CD4-positive, alpha-beta T cell treated with Interleukin-4 for 1 hour (primary cell): ENCODE measurements at places on chromosomes 2 and 18.
A peak's percentile ranks its signal among the peaks of the same experiment; 100 is the strongest.

DNA sequence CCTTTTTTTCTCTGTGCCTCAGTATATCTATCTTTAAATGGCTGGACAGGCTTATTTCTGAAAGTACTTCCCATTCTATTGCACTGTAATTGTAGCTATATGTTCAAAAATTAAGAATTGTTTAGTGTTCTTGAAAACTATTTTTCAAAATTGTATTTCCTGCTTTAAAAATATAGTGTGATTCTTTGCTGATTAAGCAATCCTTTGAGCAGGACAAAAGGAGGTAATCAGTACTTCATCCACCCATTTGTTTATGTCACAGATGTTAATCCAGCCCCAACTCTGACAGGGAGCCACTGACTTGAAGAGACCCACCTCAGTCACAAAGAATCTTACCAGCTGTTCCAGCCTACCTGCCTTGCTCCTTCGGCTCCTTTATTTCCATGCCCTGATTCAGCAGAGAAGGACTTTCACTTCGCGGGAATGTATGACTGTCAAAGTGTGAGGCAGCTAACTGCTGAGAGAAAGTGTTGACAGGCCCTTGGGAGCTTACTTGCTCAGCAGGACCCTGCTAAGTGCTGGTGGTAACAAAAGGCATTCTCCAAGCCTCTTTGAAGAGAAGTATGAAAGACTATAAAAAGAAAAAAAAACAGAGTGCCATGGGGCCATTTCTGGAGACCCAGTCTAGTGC lies 393.3 kb upstream of the CYRIA start:
- DNase-seq: no peak

DNA sequence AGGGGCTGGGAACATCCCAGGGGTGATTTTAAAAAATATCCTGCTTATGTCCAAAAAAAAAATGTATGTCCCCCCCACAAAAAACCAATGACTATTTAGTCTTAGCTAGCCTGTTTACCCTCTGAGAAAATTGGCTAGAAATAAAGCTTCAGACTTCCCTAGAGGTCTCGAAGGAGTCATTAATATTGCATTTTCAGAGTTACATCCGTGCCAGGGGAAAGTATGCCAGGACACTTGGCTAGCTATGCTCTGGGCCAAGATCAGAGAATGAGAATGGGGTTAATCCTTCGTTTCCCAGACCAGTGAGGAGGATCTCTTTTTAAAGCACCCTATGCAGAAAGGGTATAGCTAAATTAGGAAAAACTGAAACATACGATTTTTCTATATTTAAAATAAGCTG lies 183.6 kb downstream of the MC4R start:
- DNase-seq: no peak

DNA sequence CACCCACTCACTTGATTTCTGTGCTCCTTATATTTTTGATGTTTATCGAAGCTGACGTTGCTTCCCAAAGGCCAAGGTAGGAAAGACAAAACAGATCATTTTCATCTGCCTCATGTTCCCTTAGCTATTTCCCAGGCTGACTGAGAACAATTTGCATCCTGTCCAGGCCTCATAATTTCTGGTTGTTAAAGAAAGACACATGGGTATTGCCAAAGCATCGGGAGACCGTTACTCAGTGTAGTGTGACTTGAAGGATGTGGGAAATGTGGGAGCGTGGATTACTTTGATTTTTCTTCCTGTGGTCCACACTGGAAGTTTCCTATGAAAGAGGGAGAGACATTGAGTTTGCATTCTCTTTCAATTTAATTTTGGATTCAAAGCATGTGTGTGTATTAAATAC lies 204.6 kb downstream of the TRIB2 start:
- no peak for DNase-seq

- no peak for DNase-seq
Measured at GRCh38 chr2:28654663-28655320, 96.8 kb upstream of the PPP1CB start.

DNA sequence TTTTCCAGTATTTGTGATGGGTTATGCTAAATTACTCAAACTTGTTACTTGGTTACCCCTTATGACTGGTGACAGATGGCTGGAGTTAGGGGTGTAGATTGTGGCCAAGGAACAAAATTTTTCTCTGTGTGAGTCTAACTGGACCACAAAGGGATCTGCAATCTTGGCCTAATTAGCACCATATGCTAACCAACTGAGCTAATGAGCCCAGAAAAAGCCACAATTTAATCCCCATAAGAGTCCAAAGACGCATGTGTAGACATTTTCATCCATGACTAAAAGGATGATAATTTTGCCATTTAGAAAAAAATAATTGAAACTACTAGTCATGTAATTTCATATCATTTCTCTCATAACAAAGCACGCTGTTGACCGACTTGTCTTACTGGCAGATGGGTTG lies 151.2 kb downstream of the ABCA12 start:
- no peak for DNase-seq

DNA sequence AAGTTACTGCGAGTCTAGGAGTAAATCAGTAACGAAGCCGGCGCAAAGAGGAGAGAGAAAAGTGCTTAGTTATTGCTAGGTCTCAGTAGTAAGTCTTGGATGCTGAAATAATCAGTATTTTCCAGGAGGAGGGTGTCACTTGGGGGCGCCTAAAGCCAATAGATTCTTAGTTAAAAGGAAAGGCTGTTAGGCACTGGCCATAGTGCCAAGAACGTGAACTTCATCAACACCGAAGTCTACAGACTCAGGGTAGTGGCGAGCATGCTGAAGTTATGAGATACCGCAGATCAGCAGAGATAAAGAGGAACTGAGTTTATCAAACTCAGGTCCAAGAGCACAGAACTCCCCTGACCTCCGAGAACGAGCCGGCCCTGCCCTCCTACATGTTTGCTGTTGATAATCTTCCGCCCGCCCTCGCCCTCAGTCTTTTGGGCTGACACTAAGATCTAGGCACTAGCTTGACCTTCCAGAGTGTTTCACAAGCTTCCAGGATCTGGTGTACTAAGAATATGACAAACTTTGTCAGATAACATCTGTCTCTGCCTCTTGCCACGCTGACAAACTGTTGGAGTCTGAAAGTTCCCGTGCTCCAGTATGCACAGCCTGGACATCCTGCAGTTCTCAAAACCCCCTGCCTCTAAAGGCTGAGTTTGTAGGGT lies 49.2 kb downstream of the CYB5A start:
- DNase-seq: no peak

DNA sequence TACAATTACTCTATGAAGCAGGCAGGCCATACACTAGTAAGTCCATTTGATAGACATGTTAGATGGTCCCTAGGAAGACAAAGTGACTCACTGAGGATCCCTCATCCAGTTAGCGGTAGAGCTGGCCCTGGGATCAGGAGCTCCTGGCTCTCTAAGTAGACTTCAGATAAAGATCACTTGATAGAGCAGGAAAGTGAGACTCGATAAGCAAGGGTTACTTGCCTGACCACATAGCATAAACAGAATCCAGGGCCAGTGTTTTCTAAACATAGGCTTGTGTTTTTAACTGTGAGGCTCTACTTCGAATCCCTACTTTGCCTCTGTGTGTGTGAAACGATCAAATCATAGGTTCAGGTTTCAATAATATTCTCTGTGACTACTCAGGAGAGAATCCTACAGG lies 355.2 kb upstream of the TRIB2 start:
- DNase-seq: no peak

DNA sequence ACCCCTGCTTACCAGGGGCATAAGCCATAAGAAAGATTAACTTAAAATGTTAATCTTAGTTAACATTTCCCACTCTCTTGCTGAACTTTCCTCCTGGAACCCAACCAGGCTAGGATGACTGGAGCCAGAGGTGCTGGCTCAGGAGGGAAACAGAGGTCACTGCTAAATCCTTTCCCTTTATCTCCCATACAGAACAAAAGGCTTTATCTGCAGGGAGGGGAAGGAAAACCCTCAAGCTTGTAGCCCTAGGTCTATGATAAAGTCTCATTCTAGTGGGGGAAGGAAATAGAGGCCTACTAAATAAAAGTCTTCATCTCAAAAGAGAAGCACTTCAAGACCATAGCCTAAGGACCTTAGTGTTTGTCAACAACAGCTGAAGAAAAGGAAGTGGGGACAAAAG lies 18.6 kb downstream of the HIBCH start:
- no peak for DNase-seq

DNA sequence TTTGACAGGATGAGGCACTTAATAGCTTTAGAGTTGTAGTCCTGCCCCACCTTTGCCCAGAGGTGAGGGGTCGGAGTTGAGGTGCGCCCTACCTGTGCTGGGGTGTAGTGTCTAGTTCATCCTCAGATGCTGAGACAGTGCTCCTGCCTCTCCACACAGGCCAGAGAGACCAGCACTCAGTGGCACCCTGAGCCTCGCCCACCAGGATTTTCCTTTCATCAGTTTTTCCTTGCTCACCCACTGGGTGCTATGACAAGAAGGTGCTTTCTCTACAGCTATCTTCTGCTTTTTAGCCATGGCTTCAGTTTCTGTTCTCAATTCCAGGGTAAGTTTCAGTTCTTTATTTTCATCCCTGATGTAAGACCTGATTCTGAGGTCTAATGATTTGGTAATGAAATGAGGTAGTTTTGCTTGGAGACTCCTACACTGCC lies 16.8 kb upstream of the TMEM131 start:
- DNase-seq: peak; percentile 30

- no peak for DNase-seq
Measured at GRCh38 chr2:15899327-15899612, 41.1 kb upstream of the MYCN start.

DNA sequence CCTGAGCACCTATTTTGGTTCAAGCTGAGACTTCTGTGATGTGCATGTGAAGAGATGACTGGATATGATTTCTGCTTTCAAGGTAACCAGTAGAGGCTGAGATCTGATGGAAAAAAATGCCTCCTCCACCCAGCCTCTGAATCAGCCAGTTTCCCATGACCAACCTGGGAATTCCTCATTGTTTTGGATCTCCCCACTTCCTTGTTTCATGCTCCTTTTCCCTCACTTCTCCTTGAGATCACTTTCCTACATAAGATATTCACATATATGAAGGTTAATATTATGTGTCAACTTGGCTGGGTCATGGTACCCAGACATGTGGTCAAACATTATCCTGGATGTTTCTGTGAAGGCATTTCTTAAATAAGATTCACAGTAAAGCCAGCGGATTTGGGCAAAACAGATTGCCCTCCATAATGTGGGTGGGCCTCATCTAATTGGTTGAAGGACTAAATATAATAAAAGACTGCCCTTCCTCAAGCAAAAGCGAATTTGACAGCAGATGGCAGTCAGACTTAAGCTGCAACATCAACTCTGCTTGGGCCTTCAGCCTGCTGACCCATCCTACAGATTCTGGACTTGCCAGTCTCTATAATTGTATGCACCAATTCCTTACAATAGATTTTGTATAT lies 379.4 kb downstream of the TNS1 start:
- DNase-seq: no peak

GRCh38 chr2:26324903-26325302 lies 21.0 kb upstream of the SELENOI start:
- DNase-seq: no peak

DNA sequence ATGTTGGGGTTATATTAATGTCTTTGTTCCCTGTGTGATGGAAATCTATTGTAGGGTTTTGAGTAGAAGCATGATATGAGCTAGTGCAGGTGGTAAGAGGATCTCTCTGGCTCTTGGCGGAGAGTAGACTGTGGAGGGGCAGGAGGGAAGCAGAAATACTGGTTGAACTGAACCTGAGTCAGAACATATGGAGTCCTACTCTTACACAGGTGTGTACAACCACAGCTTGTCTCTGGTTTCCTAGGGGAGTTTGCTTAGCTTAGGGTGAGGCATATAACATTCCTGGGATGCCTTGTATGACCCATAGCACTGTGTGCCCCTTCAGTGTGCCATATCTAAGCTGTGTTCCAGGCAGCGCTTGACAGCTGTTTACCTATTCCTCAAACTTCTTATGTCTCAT lies 97.3 kb upstream of the GCFC2 start:
- no peak for DNase-seq

GRCh38 chr2:27320958-27321543 lies 1.8 kb downstream of the MPV17 start:
- DNase-seq: no peak

DNA sequence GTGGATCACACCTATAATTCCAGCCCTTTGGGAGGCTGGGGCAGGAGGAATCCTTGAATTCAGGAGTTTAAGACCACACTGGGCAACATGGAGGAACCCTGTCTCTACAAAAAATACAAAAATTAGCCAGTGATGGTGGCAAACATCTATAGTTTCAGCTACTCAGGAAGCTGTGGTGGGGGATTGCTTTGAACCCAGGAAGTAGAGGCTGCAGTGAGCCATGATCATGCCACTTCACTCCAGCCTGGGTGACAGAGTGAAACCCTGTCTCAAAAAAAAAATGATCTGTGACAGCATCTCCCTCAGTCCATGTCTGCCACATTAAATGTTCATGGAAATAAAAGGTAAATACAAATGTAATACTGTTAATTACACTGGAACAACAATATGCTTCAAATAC lies 121.4 kb upstream of the COL5A2 start:
- DNase-seq: peak; percentile 28

GRCh38 chr2:26671691-26672090 lies 20.8 kb upstream of the KCNK3 start:
- DNase-seq: no peak

DNA sequence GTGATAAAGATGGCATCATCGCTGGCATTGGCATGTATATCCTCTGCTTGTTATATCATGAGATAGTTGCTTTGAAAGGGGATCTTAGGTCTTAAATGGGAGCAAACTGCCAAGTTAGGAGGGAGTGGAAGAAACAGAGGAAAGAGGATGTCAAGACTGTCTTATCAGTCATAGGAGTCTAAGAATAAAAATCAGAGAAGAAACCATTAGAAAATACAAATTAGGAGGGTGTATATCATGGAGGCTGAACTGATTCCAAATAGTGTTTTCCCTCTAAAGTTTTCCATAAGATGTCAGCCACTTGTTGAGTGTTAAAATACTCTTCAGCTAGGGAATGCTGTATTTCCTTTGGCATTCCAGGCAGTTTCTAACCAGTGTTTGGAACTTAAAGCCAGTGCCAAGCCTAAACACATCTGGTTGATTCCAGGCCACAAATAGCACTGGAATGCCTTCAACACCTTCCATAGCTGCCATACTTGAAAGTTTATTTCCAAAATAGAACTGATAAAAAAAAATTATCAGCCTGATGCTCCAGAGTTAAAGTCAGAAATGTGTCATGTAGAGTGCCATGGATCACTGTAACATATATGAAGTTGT lies 129.4 kb downstream of the ZEB2 start:
- DNase-seq: no peak

DNA sequence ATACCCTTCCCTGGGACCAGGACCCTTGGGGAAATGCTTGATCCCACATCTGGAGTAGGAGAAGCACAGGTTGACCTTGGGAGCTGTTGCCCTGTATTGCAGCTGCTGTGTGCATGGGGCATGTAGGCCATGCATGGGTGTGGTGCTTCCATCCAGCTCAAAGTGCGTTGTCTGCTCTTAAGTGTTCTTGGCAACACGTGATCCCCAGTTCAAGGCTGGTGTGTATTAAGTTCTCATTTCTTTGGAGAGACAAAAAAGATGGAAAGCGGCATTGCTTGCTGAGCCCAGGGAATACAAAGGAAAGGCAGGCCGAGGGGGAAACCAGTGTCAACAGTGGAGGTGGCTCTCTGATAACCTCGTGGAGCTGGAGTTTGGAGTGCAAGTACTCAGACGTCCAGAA lies 110.7 kb downstream of the RTP5 start:
- no peak for DNase-seq
